Hippocampal formation (tissue), 2 donors: ENCODE measurements at places on chromosomes 4 and X.

- no peak for DNase-seq
Observed at GRCh38 chrX:85622635-85623034, 243.2 kb upstream of the POF1B start.

GRCh38 chr4:15213302-15213970, 211.2 kb downstream of the CPEB2 start:
- DNase-seq: no peak

DNA sequence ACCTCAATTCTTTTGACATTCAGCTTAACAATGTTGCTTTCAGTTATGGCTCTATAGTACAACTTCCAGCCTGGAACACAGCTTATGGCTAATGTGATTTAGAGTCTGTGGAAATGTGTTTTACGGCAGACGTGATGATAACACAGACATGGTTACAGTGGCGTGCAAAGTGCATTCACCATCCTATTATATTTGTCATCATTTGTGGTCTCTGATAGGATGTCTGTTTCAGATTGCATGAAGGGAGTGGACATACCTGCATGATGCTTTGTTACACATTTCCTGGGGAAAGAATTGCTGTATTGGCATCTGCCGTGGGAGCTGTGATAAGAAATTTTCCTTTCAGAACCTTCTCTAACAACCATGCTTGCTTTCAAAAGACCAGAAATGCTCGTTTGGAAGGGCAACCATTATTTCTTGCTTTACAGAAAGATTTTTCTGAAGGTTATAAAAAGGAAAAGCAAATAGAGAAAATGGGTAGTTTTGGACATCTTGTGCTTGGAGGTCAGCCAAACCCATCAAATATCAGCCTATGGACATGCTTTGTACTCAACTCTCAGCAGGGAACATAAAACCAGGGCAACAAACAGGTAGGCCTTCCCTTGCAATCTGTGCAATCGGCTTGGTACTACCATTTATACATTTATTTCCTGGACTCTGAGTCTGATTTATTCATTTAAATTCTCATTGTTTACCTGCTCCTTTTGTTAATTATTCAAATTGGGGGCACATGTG, 273.9 kb downstream of the TLL1 start:
- no peak for DNase-seq

DNA sequence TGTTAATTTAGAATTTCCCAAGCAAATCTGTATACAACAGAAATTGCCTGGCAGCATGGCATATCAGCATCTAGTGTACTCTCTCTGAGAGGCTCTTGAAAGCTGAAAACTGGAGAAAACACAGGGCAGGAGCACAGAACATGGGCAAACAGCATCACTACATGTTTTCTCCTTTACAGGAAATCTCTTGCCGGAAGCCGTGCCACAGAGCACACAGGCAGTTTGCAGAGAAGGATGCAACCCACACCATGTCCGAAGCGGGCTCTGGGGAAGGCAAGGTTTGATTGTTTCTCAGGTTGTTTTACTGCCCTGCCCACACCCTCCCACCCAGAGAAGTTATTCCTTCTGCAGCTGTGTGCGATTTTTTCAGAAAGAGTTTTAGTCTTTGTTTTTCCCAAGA, 41.1 kb upstream of the FAM9C start:
- no peak for DNase-seq

DNA sequence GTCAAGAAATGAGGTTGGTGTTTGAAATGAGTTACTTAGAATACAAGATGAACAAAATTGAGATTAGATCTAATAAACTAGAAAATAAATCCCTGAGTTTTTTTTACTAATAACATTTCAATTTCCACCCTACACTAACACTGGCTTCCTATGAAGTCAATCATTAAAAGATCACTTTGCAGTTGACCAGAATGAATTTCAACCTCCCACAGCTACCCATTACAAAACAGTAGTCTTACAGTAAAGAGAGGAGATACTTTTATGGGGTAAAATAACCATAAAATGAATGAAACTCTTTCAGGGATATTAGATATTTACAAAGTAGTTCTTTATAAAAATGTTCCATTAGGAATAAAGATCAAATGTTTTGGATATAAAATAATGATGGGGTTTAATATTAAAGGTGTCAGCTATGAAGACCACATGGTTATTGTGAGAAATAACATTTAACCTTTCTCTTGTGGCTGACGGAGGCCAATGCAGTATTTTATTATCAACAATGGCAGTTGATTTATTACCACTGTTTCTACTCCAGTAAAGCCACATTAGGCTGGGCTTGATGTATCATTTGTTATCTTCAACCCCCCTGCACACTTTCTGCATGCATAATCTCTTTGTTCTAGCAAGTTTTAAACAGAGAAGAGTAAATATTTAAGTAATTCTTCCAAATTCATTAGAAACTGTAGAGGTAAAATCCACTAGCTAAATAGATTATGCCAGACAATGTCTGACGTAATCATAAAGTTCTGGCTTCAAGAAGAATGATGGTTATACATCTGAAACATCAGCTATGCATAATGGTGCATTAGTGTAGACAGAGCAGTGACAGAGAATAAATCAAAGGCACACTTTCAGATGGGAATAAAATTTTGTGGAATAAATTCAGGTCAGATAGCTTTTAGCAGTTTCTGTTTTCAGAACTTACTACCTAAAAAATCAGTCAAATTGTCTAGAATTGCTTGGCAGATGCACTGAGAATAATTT, 516.6 kb downstream of the PCDH18 start:
- DNase-seq: no peak

- DNase-seq: peak; percentile 1
Observed at GRCh38 chrX:31423609-31424189, 351.9 kb upstream of the FTHL17 start.

DNA sequence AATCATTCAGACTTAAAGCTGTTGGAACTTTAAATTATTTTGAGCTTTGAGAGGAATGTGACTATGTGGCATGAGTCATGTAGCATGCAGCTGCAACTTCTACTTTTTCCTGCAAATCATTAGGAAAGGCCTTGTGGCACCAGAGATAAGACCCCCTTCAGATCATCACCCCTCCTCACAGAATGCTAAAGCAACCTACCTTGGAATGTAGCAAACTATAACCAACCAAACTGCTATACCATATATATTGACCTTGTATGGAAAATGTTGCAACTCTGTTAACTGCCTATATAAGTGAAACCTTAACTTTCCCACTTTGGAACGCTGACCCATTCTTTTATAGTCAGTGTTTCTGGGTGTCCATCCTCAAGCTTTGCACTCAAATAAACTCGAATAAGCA, 32.0 kb downstream of the ATXN3L start:
- no peak for DNase-seq

DNA sequence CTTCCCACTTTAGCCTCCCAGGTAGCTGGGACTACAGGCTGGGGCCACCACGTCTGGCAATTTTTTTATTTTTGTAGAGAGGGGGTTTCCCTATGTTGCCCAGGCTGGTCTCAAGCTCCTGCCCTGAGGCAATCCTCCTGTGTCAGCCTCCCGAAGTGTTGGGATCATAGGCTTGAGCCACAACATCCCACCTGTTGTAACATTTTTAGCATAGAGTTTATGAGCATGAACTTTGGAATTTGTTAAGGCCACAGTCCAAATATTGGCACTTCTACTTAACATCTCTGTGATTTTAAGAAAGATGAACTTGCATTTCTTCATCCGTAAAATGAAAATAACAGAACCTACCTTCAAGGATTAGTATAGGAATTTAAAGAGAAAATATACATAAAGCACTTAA, 445.6 kb downstream of the IQCM start:
- no peak for DNase-seq

GRCh38 chrX:24405959-24406358, 45.5 kb downstream of the SUPT20HL1 start:
- DNase-seq: no peak

DNA sequence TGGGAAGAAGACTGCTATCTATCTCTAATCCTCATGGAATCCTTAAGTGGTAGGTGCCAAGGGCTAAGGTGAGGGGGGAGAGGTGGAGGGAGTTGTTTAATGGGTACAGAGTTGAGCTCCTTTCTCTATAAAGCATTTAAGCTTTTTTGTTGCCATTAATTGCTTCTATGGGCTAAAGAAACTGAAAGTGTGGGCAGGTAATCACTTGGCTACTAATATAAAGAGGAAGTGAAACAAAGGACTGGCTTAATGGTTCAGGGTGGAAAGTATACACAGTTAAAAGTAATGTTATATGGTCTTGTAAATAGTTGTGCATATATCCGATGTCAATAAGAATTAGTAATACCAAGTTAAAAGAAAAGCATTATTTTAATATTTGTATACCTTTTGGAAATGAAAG, 83.9 kb downstream of the POLA1 start:
- no peak for DNase-seq

DNA sequence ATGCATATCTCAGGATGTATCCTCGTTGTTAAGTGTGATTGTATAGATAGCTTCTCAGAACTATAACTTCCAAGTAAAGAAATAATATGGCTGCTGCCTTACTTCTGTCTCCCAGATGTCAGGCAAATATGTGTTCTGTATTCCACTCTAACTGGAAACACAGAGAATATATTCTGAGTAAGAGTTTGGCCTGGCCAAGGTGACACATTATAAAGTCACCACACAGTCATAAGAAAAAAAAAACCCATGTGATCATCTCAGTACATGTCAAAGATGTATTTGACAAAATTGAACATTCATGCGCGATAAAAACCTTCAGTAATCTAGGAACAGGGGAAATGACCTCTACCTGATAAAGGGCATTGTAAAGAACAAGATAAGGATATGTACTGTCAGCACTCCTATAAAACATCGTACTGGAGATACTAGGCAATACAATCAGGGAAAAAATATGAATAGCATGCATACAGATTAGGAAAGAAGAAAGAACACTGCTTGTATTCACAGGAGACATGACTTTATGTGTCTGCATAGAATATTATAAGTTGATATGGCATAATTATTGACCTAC, 207.1 kb downstream of the ZNF330 start:
- no peak for DNase-seq

DNA sequence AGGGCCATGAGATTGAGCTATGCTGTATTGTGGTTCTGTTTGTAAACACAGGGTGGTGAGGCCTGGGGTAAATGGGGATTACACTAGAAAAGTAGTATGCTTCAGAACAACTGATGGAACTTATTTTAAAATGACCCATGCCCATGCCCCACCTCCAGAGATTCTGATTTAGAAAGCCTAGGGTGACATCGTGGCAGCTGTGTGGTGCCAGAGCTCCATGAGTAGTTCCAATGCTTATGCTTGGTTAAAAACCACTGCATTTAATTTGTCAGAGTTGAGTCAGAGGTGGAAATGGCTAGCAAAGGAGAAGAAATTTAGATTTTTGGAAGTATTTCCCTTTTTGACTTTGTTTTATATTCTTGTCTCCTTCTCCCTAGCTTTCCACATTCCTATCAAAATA, 63.4 kb upstream of the PDE5A start:
- no peak for DNase-seq

DNA sequence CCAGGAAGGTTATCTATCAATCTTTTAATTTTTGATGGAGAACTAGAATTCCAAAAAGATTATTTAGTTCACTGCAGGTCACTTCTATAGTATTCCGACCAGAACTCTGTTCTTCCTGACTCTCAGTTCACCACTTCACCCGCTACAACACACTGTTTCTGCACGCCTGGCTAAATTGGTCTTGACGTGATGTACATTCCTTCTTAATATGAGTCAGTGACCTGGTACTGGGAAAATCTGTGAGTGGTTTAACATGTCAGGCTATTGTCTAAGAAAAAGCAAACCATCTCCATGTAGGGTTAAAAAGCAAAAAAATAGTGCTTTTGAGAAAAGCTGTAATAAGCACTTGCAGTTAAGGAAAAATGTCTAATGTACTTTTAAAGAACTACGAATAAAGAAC, 120.4 kb downstream of the NDST3 start:
- DNase-seq: no peak

DNA sequence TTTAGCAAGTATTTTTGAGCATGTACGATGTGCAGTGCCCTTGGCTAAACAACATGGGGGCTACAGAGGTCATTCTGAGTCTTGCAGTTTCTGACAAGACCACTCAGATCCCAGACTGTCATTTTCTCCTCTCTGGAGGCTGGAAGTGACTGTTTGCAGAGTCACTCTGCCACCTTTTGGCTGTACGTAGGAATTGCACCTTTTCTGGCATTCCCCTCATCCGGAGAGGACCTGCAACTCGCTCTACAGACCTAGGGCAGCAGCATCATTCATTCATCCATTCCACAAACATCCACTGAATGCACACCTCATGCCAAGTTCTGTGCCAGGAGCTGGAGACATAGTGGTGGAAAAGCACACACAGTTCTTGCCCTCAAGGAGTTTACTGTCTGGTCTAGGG, 160.4 kb upstream of the GPR101 start:
- no peak for DNase-seq

- DNase-seq: no peak
Observed at GRCh38 chrX:124573468-124573867, 227.1 kb downstream of the SH2D1A start.

- DNase-seq: no peak
Observed at GRCh38 chr4:189098932-189099696, 841.6 kb upstream of the FRG1 start.

GRCh38 chrX:150012647-150013381, 74.5 kb upstream of the EOLA2 start:
- DNase-seq: no peak

DNA sequence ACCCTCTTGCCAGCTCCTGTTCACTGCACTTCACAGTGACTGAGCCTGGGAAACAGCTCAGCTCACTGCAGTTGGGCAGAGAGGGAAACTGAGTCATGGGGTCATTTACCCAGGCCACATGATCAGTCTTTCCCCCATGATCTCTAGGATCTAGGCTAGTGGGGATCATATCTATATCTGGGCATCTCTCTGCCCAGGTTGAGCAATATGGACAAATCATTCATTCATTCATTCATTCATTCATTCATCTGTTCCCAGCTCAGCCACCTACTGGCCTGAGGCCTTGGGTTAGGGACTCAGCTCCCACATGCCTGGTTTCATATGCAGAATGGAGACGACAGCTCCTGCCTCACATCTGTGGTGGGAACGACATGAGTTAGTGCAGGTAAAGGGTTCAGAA, 45.3 kb upstream of the HMX1 start:
- no peak for DNase-seq

DNA sequence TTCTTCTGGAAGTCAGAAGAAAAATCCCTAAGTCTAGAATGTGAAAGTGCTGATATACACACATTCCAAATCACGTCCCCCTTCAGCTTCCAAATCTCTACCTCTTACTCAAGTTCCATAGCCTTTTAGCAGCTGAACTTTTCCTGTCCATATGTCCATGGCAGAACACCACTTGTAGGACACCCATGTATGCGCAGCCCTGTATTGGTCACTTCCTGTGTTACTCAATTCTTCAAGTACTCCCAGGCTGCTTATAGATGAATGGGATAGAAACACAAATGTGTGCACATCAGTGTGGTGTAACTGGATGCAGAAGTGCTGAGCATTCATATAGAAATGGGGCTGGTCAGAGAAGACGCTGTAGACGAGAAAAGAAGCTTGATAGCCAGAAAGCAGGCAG, 18.8 kb downstream of the SRPX2 start:
- DNase-seq: no peak

DNA sequence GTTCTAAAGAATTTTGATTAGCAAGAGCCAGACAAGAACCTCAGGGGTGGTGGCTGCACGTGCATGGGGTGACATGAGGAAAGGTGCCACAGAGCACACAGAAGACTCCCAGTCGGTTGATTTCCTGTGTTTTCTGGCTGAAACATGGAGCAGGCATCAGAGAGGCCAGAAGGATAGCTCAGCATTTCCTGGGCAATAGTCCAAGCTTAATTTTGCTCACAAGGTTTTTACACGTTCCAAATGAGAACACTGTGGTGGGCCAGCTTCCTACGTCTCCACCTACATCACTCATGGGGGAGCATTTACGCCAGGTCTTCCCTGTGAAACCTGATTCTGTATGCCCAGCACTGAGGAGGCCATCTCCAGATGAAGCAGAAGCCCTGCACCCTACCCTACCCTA, 212.5 kb upstream of the CLNK start:
- no peak for DNase-seq
